ENCODE measurements at places on chromosomes 16 and 17. TPM values are rescaled to one million over a fixed set of nuclear protein-coding genes. Genes with fewer than 3 reads are reported as not detected.

RNU2-1 gene
- not detected for polyA plus RNA-seq

DYNLRB2 gene
- polyA plus RNA-seq = 0.58 TPM

- DNase-seq = no peak
Measured at GRCh38 chr16:81405702-81406113, 38.9 kb upstream of the CMIP start.

GRCh38 chr17:51298508-51299371, 38.4 kb downstream of the UTP18 start:
- DNase-seq = no peak

KRT16 gene
- polyA plus RNA-seq = not detected

- DNase-seq = no peak
Measured at GRCh38 chr17:43661699-43662412, at the start of gene MEOX1. Gene MEOX1, minus strand, starts transcription at chr17:43661922. Its CDS starts 388 bp downstream, at chr17:43661534.

GRCh38 chr16:48274476-48274875, 27.1 kb upstream of the ABCC11 start:
- DNase-seq = no peak

- DNase-seq = no peak
Measured at GRCh38 chr17:33373273-33373672, 80.2 kb upstream of the ASIC2 start.

DNA sequence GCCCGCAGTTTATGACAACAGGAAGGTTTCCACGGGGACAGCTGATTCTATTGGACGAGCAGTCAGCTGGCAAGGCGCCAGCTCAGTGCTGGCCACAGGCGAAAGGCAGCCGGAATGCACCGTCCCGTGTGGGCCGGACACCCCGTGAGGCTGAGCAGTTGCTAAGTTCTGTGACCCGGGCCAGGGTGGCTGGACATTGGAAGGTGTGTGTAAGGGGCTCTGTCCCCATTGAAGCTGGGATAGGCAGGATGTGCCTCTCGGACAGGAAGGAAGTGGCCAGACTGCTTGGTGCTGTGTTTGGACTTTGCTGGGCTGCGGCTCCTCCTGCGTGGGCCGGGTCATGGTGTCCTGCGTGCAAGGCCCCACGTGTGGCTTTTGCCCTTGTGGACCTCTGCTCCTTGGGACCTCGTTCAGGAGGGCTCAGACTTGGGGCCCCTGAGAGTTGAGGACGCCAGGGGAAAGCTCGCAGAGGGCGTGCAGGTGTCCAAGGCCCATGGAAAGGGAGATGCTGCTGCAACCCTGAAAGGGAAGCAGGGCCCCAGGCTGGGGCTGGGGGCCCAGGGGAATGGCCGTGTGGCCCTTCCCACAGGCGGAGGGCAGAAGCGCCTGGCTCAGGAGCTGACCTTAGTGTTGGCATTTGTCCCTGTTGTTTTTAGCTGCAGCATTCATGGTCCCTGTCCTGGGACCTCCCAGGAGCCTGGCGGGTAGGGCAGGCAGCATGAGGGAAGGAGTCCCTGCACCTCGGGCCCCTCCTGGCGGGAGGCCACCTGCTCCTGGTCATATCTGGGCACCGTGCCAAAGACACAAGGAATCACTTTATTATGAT, 10.0 kb downstream of the BAIAP2 start:
- no peak for DNase-seq

PSMD7 gene
- polyA plus RNA-seq = 61.3 TPM

HOXB9 gene
- not detected for polyA plus RNA-seq

- DNase-seq = no peak
Measured at GRCh38 chr17:35132816-35133550, 9.1 kb downstream of the NLE1 start.

GRCh38 chr17:29156781-29157180, 23.4 kb downstream of the MYO18A start:
- DNase-seq = no peak

GRCh38 chr16:87706278-87707000, 59.3 kb downstream of the KLHDC4 start:
- no peak for DNase-seq

GRCh38 chr17:66348584-66349165, 46.3 kb downstream of the PRKCA start:
- DNase-seq = no peak

KRTAP3-2 gene
- not detected for polyA plus RNA-seq

KRTAP4-5 gene
- not detected for polyA plus RNA-seq
